ENCODE measurements at places on chromosomes 2 and 18.

- no peak for DNase-seq
Measured at GRCh38 chr2:181585732-181586131, 71.2 kb downstream of the CERKL start.

DNA sequence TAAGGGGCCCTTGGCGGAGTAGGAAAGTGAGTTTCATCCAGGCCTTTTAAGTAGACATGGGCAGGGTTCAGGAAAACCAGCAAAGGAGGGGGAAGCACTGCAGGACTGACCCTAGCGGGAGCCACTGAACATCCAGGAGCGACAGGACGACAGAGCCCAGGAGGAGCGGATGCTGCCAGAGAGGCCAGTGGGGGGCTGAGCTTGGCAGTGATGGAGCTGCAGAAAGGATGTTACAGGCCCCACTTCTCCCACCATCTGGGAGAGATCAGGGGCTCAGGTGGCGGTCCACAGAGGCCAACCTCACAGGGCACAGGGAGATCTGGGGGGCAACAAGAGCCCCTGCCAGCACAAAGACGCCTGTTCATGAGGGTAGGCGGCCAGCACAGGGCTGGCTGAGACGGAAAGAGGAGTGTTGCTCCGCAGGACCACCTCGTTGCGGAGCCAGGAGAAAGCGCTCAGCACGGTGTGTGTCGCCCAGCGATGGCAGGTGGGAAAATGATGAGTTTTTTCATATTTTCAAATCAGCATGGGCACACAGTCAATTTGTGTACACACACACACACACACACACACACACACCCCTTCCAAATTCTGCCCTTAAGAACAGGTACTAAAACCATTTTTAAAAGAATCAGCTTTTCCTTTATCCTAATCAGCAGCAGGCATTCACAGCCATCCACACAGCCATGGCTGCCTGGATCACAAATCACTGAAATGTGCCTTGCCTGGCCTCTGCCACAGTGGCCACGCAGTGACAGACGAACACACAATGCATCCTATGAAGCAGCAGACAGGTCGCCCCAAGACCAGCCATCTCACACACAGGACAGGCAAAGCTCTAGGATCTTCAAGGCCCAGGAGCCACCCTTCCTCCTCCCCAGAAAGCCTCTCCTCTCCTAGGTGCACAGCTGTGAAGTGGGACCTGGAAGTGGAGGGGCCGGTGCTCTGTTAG lies 63.2 kb downstream of the NDUFA10 start:
- DNase-seq = no peak

DNA sequence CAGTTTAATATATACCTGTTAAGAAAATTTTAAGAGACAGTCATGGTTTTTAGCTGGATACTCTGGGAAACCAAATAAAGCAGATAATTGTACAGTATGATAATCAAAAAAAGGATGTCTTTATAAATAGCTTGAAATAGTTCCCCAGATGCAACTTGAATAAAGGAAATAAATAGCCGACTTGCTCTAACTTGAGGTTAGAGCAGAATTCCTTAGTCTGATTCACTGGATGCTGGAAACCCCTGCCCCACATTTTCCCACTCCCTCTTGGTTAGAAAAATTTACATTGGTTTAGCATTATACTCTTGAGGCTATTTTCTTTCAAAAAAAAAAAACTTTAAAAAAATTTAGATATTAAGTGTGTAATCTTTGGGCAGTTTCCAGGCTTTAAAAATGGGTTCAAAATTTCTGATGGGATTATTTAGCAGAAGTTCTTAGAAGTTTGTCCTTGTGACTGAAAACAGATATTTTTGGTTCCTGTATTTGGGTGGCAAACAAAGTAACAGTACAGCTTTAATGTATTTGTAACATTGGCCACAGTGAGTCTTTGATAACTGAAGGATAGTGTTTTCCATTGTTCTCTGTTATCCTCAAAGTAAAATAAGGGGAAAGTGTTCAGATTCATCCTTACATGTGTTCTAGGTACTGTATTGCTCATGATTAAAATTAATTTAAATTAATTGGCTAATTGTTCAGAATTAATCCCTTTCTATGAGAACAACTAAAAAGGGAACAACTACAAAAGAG lies 39.6 kb downstream of the ITGAV start:
- no peak for DNase-seq

DNA sequence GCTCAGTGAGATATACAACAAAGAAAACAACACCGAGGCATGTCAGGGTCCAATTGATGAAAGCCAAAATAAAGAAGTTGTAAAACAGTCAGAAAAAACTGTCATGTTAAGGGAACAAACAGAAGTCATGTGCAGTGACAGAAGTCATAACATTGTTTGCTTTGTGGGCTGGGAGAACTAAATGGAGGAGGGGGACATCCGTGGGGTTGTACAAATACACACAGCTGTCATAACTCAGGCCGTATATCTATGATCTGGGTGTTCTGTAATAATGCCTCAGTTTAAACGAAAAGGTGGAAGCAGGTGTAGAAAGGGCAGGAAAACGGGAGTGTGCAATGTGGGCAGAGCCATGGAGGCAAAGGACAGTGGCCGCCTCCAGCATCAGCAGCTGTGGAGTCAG lies 27.3 kb downstream of the TIMM21 start:
- DNase-seq = no peak

- no peak for DNase-seq
Measured at GRCh38 chr18:13217971-13218367, 591 bp upstream of the LDLRAD4 start.

DNA sequence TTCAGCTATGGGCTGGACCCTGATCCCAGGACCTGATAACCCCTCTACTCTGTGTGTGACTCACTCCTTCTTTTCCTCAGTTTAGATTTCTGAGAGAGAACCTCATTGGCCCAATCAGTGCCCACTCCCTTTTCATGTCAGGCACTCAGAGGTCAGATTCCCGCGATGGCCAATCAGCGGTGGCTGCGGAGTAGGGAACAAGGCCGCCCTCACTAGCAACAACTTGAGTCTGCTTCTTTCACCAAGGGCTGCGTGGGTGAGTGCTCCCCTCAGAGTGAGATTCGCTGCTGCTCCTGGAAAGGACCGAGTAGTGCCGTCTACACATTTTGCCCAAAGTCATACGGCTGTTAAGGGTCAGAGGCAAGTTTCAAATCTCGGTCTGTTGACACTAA lies 34.7 kb downstream of the NPPC start:
- no peak for DNase-seq

DNA sequence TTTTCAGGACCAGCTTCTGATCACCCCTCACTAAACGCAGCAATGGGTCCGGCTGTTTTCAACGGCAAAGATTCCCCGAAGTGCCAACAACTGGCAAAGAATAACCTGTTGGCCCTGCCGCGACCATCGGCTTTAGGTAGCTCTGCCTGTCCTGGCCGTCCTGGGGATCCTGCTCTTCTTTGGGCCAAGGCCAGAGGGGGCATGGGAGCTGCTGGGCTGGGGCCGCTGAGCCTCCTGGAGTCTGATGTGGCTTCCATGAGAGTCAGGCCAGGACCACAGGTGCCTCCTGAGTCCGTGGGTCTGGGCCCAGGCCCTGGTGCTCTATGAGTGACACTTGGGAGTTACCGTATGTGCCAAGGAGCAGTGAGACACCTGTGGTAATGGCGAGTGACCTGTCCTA lies 46.9 kb downstream of the GREB1 start:
- DNase-seq = no peak

DNA sequence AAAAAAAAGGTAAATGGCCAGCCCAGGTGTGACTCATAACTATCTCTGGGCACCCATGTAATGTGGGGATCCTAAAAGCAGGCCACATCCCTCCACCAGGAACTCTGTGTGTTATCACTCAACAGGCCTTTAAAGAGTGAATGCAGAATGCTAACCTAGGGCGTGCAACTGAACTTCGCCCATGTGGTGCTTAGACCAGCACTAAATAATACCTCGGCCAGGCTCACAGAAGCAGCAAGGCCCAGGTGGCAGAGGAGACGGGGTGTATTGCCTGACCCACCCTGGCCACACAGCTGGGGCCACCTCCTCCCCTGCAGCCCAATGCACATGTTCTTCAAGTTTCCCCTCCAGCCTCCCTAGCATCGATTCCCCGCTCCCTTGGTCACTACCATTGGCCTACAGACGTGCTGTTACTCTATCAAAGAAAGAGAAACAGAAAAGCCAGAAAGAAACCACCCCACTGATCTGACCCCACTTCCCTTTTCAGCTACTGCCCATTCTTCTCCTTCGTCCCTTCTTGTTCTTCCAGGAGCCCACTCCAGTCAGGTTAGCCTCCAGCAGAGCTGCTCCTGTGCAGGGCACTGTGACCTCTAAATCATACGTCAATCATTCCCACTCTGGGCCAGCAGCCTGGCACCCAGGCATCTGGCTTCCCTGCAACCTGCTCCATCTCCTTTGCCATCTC lies 22.0 kb downstream of the FAM178B start:
- DNase-seq = no peak

DNA sequence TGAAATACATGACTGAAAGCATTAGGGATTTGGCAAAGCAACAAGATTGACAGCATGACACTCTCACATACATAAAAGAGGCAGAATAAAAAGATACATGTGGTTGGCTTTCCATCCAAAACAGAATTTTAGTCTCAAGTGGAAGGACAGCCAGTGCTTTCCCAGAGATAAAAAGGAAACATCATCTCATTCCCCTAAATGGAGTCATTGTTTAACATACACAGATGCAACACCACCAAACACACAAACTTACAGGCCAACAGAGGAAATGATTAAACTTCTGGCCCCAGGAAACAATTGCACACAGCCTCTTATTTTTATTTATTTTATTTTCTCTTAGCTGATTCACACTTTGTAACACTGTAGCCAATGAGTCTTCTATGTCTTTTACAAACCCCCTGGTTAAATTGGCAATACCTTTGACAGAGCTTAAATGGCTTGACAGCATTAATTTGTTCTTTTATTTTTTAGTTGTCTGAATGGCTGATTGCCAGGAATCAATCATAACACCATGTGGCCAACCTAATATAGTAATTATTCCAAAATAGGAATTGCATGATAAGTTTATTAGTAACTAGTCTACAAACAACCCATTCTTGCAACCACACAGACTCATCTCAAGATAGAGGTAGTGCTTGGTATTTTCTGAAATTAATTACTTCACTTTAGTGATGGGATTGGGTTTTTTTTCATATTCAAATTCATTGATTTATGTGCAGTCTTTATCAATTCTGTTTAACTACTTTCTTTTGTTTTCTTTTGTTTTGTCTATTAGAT lies 190.5 kb downstream of the RND3 start:
- DNase-seq = no peak

- no peak for DNase-seq
Measured at GRCh38 chr2:231666171-231667095, 41.9 kb upstream of the PTMA start.

GRCh38 chr18:27665264-27665799 lies 480.2 kb upstream of the CHST9 start:
- no peak for DNase-seq

DNA sequence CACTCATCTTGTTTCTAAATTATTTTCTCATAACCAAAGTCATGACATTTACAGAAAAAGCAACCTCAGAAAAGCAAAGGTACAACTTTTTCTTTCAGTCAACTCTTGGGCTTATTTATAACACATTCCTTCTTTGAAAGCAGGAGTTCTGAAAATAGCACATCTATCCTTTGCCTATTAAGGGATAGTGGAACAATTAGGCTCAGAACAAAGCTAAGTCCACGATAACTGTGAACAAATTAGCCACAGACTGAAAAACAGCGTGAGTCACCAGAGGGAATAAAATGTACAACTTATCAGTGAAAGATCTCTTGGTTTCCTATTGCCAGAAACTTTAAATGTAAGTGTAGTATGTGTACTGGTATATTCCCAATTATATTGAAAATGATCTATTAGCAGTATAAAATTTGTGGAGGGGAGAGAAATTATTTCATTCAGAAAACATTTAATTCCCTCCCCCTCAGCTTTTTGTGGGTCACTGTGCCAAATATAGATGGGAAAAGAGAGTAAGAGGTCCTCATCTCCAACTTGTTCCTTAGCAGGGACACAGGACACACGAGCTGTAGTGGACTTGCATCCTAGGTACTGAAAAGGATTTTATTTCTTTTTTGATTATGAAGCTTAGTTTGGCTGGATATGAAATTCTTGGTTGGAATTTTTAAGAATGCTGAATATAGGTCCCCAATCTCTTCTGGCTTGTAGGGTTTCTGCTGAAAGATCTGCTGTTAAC lies 15.4 kb upstream of the MATN3 start:
- no peak for DNase-seq

DNA sequence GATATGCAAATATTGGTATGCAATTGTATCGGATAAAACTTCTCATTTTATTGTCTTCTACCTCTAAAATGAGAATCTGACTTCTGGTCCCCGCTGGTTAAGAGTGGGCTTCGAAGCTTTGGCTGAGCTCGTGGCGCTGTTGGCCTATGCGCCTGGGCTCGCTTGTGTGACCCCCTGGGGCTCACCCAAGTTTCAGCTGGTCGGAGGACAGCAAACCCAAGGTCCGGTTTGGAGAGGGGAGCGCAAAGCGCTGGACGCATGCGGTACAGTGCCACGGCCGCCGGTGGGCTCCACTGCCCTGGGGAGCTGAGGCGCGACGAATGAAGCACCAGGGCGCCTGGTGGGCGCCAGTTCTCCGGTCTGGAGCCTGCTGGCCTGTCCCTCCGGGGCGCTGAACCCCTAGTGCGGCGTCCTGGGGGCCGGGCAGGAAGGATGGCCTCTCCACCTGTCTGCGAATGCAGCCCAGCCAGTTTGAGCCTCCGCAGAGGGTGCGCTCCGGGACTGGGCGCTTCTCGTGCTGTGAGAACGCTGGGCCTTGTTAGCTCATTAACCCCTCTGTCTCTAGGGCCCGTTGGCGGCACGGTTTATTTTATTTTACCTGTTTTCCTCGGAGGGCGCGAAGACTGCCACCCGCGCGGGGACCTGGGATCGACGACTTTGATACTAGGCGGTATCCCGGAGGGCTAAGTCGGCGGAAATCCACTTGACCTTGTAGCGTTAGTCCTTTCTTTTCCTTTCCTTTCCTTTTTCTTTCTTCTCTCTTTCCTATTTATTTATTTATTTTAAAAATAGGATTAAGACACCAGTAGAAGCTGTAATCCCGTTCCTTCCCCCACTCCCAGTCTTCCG lies 10.4 kb downstream of the MEIS1 start:
- no peak for DNase-seq

DNA sequence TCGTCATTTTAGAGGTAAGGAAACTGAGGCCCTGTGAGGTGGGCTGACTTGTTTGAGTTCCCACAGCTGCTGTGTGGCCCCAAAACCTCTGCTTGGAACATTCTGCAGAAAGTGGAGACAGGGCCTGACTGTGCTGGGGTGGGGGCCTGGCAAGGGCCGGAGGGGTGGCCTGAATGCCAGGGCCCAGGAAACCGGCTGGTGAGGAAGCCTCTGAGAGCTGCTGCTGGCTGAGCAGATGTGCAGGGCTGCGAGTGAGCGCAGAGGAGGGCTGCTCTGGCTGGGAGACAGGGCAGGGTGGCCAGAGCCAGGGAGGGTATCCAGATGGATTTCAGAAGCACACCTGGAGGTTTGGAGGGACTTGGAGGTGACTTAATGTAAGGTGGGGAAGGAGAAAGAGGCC lies 29.9 kb upstream of the INHBB start:
- no peak for DNase-seq

DNA sequence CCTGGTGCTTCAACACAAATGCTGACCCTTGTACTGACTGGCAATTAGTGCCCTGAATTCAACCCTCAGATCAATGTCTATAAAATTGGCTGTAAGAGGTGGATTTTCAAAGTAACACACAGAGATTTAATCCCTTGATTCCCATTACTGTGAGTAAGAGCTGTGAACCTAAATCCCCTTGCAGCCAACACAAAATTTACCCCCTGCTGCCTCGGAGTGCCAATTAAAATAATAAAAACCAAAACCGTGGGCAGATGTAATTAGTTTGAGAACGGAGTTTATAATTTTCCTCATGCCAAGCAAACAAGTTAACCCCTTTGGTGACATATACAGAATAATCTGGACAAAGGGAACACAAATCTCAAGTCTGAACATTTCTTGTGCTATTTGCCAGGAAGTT lies 55.8 kb upstream of the REV1 start:
- DNase-seq = no peak

- DNase-seq = no peak
Measured at GRCh38 chr2:235514627-235515363, 21.0 kb downstream of the AGAP1 start.

Data from stimulated activated CD8-positive, alpha-beta memory T cell treated with anti-CD3 and anti-CD28 coated beads, Interleukin-7, amount 100 ng/mL, for 4 hours (primary cell).